WTC11 (cell line): ENCODE measurements at places on chromosomes 2 and 18. TPM values are rescaled to one million over a fixed set of nuclear protein-coding genes. Genes with fewer than 3 reads are reported as not detected.

The GPR45 gene
- 0.21 TPM in 1 of 3 replicates, not detected in the others for total RNA-seq

DNA sequence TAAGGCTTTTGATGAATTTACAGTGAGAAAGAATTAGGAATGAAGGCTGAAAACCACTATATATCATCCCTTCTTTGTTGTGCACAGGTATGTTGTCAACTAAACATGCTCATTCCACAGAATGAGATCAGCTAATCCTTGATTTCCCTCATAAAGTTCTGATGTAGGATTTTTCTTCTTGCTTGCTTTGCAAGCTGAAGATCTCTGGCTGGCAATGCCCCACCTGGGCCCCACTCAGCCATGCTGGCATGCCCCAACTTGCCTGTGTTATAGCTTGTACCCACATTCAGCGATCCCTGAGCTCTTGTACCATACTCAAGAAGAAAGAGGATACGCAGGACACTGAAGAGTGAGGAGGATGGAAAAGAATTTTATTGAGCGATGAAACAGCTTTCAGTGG is 18.0 kb upstream of the SERPINB11 start:
- no peak for DNase-seq

- no peak for DNase-seq
Measured at GRCh38 chr2:155363349-155363888, 664.9 kb downstream of the KCNJ3 start.

The ST8SIA5 gene
- 2.8 to 5.4 TPM (median 3.1 TPM) in 3 replicates for total RNA-seq

GRCh38 chr2:120736624-120737339 is 1.1 kb downstream of the GLI2 start:
- peak; percentile 73 for DNase-seq

DNA sequence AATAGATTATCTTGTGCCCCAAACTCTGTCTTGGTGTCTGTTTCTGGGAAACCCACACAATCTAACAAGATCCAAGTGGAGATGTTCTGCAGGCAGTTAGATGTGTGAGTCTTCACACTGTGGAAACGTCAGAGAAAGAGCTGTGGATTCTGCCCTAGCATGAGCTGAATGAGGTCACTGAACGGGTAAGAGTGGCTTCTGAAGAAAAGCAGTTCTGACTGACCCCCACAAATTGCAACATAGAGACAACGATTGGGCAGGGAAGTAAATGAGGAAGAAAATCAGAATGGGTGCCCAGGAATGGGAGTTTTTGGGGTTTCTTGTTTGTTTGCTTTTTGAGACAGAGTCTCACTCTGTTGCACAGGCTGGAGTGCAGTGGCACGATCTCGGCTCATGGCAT is 12.9 kb upstream of the RPL37A start:
- DNase-seq, result no peak

GRCh38 chr18:8461544-8461943 is 147.7 kb upstream of the RAB12 start:
- no peak for DNase-seq

The ANKRD44 gene
- 0.68 to 0.85 TPM (median 0.71 TPM) in 3 replicates for total RNA-seq

The ANO7 gene
- 8.0 to 8.8 TPM (median 8.6 TPM) in 3 replicates for total RNA-seq

The IMPACT gene
- 48.0 to 48.8 TPM (median 48.3 TPM) in 3 replicates for total RNA-seq

DNA sequence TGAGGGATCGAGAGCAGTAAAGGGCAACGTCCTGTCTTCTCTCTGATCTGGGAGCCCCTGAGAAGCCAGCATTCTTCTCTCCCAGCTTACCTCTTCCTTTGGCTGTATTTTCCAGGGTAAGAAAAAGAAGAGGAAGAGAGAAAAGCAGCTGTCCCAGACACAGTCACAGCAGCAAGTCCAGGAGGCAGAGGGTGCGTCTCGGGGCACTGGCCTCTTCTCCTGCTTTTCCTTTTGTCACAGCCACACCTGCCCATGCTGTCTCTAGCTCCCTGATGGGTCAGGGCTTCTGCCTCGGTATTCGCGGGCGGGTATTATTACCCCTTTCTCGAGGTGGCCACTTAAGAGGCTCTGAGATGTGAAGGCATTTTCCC is 20.3 kb downstream of the TGOLN2 start:
- DNase-seq, result no peak

DNA sequence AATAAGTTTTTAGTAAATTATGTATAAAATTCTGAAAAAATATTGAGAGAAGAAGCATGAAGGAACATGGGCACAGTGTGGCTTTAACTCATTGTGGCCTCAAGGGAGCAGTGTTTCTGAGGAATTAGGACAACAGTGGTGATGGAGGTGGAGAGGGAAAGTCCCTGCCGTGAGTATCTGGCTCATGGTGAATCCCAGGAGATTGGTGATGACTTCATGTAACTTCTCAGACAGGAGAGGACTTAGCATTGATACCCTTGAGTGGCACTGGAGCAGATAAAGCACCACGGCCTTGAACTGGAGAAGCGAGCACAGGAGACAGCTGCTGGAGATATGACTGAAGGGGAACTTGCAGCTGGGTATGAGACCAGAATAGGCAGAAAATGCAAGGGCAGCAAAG is 35.0 kb upstream of the LRP1B start:
- peak; percentile 21 for DNase-seq
